ENCODE measurements at places on chromosomes 3 and 15.

DNA sequence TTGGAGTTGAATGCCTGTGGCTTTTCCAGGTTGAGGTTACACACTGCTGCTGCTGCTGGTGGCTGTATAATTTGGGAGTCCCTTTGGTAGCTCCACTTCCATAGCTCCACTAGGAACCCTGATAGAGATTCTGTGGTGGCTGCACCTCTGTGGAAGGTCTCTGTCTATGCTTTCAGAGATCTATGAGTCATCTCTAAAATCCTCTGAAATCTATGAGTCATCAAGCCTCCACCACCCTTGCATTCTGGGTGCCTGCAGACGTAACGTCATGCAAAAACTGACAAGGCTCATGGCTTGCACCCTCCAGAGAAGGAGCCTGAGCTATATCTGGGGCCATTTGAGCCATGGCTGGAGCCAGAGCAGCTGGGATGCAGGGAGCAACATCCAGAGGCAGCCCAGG lies 1037.0 kb upstream of the CFAP20DC start:
- DNase-seq, result no peak

DNA sequence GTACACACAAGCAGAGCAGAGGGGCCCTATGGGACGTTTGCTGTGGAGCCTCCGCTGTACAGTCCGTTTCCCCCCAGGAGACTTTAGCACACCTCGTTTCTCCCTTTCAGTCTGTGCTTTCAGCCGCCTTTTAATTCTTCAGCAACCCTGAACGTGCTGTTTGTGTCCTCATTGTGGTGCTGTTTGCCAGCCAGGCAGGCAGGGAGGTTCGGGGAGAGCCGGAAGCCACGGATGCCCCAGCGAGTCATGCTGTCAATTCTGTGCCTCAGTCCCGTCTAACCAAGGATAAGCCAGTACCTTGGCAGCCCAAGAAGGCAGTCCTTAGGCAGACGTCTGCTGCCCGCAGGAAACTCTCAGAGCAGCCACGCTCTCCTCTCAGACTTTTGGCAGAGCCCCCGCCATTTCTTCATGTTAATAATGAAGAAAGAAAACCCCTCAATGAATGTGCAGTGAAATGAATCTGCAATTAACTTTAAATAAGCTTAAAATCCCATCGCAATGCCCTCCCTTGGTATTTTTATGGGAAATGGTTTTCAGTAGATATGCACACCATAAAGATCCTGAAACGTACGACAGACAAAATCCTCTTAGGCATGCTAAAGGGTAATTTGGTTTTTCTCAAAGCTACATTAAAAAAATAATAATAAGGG lies 158.6 kb downstream of the UACA start:
- DNase-seq, result no peak

DNA sequence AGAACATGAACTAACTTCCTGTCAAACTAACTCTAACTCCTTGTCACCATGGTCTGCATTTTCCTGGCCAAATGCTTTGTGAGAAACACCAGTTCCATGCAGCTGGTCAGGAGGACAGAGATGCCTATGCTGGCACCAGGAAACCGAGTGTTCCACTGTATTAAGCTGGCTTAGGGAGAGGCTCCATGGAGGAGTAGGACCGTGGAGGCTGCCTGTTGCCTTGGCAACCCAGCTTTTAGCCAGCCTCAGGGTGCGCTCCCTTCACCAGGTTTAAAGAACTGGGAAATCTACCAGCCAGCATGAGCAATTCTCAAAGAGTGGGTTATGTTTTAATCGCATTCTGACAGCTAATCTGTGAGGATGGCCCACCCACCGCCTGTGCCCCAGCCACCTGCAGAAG lies 394.1 kb downstream of the OCA2 start:
- DNase-seq, result no peak

GRCh38 chr15:23642413-23643044 lies 5.1 kb downstream of the MAGEL2 start:
- peak; percentile 63 for DNase-seq

DNA sequence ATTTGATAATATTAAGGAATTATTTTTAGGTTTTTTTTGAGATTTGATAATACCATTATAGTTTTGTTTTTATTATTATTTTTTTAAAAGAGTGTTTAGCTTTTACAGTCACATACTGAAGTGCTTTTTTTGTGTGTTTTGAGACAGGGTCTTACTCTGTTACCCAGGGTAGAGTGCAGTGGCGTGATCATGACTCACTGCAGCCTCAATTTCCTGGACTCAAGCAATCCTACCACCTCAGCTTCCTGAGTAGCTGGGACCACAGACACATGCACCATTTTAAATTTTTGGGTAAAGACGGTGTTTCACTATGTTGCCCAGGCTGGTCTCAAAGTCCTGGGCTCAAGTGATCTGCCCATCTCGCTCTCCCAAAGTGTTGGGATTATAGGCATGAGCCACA lies 73.0 kb downstream of the SUMF1 start:
- no peak for DNase-seq

DNA sequence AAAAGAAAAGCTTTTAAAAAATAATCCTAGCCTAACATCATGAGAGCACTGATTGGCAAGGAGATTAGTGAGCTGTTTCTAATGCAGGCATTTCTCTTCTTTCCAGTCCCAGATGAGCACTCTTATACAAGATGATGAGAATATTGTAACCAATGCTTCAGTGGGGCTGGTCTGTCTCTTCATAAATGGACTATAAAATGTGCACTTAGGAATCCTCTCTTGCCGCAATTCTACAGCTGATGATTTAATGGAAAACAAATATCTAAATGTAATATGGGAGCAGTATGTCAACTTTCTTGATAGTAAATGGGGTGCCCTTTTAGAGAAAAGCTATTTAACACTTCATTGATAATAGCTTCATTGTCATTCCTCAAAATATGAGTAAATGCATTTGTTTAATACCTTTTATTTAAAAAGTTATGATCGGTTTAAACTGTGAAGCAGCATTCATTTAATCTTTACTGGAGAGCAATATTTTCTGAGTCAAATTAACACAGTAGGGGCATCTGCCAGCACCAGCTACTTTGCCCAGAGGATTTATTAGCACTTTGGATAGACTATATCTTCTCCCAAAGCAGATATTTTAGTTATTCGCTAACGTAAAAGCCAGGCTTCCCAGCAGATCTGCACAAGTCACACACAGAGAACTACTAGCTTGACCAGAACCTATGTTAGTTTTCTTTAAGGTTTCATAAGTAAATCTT lies 985.9 kb downstream of the DIPK2A start:
- DNase-seq, result peak; percentile 40

- no peak for DNase-seq
Measured at GRCh38 chr3:14143271-14144225, 18.7 kb downstream of the TMEM43 start.

GRCh38 chr3:40190056-40190455 lies 119.5 kb upstream of the EIF1B start:
- no peak for DNase-seq

- DNase-seq, result no peak
Measured at GRCh38 chr15:55235546-55236036, 38.9 kb upstream of the RSL24D1 start.

GRCh38 chr15:90101130-90101968 lies 919 bp downstream of the IDH2 start:
- peak; percentile 64 for DNase-seq

- no peak for DNase-seq
Measured at GRCh38 chr15:60631620-60632019, 152.7 kb upstream of the ICE2 start.

GRCh38 chr3:61947456-61947855 lies 386.1 kb downstream of the PTPRG start:
- DNase-seq, result no peak

GRCh38 chr3:55484801-55485791 lies 2.0 kb downstream of the WNT5A start:
- DNase-seq, result peak; percentile 20

DNA sequence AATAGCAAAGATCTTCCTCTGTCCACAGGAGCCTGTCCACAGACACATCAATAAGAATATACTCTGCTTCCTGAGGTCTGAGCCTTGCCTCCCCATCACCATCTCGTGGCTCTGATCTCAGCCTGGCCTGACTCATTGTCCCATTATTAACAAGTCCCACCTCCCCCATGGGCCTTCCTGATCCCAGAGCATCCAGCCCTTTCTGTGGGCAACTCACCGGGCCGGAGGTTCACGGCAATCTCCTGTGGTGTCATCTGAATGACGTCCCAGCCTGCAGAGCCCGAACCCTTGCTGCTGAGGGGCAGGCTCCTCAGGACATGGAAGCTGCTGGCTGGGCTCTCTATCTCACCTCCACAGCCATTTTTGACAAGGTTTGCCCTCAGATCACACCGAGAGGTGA lies 28.1 kb downstream of the ITGB5 start:
- DNase-seq, result no peak

GRCh38 chr3:26989037-26989436 lies 366.5 kb downstream of the LRRC3B start:
- DNase-seq, result no peak

- no peak for DNase-seq
Measured at GRCh38 chr15:77144492-77145070, 73.7 kb upstream of the TSPAN3 start.

- no peak for DNase-seq
Measured at GRCh38 chr3:195697582-195698324, 23.0 kb upstream of the MUC20 start.

- DNase-seq, result peak; percentile 48
Measured at GRCh38 chr3:127822682-127823425, 539 bp upstream of the MGLL start.

DNA sequence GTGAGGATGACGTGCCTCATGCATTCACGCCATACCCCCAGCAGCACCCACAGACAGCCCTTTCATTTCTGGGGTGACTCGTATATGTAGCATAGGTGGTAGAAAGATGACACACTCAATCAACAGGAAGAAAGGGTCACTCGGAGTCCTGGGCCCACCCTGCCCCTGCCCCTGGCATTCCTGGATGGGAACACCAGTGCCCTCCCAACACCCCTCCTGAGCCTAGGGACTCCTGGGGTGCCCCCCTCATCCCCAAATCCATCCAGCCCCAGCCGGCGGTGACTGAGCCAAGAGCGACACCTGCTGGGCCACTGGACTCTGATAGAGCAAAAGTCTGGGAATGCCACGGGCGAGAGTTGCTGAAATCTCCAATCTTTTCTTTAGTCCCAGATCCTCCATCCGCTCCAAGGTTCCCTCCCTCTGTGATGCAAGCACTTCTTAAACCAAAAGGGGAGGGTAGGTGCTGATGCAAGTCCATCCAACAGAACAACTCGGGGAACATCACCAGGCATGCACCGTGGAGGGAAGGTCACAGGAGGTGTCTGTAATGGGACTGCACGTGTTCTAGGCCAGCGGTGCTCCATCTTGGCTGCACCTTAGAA lies 31.1 kb downstream of the ACAN start:
- DNase-seq, result no peak

DNA sequence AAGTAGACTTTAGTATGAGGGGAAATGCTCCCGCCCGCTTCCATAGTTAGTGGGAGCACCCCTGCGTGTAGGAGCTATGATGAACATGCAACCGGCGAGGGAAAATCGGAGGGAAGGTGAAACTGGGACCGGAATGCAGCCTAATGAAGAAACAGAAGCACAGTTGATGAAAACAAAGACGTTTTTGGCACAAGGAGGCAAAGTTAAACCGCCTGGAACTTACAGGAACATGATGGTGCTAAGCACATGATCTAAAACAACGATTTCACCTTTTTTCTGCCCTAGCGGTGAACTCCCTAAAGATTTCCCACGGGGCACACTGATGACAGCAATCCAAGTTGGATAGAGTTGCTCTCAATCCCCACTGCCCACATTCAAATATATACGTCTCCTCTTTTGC lies 49.4 kb upstream of the SPATA12 start:
- no peak for DNase-seq

DNA sequence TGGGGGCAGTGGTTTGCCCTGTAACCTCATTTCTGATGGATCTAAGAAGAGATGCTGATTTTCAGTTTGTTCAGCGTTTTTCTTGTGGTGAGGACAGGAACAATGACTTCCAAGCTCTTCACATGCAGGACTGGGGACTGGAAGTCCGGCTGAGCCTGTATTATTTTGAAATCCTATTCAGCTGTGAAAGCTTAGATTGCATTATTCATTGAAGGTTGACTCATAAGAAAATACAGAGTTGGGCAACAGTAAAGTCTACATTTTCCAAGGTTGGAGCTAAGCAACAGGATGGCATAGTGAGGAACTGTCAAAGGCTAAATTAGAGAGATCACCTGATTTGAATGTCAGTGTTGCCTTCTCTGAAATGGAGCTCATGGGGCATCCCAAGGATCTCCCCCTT lies 230.9 kb upstream of the FEZF2 start:
- DNase-seq, result no peak

DNA sequence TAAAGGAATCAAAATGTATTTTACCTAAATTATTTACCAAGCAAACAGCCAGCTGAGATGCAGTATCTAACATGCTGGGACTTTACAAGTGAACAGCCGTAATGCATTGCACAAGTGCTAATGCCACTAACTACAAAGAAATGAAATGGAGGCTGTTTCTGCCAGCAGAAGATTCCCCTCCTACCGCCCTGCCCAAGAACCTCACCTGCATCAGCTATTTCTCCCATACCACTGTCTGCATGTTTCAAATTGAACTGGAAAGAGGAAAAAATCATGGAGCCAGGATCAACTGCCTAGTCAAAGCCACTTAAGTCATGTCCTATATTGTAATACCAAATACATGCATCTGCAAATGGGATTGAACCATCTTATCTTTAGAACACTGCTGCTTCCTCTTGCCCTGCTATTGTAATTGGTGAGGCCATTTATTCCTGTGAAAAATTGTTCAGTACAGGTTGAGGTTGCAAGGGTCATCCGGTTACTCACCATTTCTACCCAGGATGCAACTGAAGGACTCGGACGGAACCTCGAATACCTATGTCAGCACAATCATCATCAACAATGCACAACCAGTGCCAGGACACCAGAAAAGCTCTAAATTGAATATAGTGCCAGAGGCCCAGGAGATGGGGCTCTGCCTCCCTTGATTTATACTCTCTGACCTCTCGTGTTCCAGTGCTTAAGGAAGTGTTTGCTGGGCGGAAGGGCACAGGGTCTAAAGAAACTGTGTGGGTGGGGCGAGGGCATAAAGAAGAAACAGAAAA lies 27.5 kb downstream of the ANXA2 start:
- DNase-seq, result no peak

- no peak for DNase-seq
Measured at GRCh38 chr3:105281989-105282388, 84.7 kb upstream of the ALCAM start.

DNA sequence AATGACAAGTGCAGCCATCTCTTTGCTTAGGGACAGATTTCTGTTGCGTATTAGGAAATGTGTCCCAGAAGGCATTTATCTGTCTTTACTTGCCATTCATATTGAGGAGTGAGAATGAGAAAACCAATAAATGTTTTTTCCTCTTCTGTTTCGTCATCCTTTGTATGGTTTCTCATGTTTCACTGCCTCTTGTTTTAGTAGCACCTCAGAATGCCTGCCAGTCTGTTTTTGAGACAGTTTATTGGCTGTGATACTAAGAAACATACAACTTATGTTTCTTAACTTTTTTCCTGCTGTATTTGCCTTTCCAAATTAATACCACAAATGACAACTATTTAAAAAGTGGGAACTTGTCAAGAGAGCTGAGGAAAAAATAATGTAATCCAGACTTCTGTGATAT lies 390.2 kb upstream of the GOLIM4 start:
- DNase-seq, result no peak

DNA sequence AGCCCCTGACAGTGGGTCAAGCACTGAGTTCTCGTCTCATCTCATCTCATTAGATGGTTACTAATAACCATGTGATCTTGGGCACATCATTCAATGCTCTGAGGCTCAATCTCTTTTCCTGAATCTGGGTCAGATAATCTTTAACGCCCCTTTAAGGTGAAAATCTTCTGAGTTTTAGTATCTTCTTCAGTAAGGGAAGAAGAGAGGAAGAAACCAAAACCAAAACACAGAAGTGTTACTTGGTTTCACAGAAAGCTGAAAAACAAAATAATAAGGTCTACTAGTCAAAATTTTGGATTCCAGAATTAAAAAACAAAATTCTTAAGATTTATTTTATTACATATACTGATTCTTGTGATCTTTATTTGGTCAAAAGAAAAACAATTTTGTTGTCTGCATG lies 78.2 kb downstream of the CLASP2 start:
- DNase-seq, result no peak

Measured in NCI-H2081 (cell line).